ENCODE measurements at places on chromosomes 3 and 15.

- DNase-seq = no peak
Observed at GRCh38 chr3:71072287-71072686, 511.2 kb downstream of the FOXP1 start.

GRCh38 chr3:110575702-110576101 is 495.9 kb upstream of the NECTIN3 start:
- no peak for DNase-seq

DNA sequence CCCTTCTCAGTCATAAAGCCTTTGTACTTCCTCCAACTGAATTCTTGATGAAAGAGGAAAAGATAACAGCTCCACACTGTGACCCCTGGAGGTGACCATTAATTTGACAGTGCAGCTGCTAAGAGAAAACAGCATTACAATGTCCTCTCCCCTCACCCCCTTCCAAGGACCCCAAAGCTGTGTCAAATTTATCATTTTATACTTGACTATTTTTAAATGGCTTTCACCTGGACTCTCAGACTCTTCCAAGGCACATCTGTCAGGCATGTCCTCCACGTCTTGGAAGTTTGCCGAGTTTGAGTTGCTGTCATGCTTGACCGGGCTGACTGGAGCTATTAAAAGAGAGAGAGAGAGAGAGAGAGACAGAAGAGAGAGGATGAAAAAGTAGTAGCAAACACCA is 236.5 kb downstream of the WDR72 start:
- no peak for DNase-seq

DNA sequence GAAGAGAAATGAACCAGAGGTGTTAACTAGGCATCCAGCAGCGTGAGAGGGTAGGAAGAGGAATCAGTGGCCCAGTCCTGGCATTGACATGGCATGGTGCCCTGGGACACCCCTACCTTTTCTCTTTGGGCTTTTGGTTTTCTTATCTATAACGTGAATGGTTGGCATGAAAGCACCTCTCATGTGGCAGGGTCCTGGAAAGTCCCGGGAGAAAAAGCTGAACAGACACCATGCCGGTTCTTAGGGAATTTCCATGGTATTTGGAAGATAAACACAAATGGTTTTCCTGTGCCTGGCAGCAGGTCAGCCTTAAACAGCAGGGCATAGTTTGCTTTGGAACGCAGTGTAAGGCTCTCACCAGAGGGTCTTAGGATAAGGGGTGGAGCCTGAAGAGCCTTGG is 15.4 kb downstream of the ARNT2 start:
- no peak for DNase-seq

DNA sequence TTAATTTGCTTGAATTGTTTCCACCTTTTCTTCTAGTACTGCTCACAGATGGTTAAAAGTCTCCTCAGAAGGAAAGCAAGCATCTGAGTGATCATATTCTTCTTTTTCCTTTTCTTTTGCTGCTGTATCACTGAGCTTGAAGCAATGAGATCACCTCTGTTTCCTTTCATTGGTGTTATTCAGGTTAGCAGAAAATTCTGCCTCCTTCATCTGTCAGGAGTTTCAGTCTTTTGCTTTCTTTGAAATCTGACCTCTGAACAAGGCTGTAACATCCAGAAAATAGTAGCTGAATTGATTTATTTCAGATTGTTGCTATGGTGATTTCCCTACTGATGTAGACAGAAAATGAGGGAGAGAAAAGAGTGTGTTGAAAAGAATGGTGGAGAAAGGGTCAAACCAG is 343.0 kb downstream of the MFSD1 start:
- no peak for DNase-seq

DNA sequence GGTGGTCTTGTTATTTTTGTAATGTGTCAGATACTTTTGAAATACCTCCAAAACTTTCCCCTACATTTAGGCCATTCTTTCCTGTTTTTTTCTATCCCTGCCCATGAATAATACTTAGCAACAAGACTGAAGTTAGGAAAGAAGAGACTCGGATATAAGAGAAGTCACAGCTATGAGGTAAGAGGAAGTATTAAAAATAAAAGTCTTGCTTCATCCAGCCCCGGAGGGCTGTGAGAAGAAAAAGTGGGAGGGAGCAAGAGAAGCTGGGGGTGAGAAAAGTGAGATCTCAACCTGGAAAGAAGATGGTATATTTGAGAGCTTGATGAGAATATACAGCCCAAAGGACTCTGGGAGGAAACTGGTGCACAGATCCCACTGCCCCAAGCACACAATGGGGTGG is 213.5 kb upstream of the CDIN1 start:
- no peak for DNase-seq

- DNase-seq = no peak
Observed at GRCh38 chr15:33188159-33188558, 6.4 kb downstream of the FMN1 start.

All from activated naive CD4-positive, alpha-beta T cell (primary cell).